Stimulated activated naive CD4-positive, alpha-beta T cell treated with Interleukin-2 at 50 U/mL for 16 hours (primary cell): ENCODE measurements at places on chromosomes 7 and 10.

DNA sequence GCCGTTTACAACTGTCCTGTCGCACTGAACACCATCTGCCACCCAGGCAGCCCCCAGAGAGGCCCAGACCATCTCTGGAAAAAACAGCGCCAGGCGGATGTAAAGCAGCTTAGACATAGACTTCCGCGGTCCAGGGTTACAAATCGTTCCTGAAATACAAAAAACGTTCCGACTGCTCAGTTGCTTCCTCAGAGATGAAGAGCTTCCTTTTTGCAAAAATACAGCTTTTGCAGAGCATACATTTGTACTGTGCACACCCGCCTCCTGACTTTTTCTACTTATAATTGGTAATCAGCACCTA, 11.4 kb downstream of the DAGLB start:
- DNase-seq: no peak

- DNase-seq: no peak
These were observed 13.9 kb downstream of the ARHGAP19 start for GRCh38 chr10:97278491-97278989.

DNA sequence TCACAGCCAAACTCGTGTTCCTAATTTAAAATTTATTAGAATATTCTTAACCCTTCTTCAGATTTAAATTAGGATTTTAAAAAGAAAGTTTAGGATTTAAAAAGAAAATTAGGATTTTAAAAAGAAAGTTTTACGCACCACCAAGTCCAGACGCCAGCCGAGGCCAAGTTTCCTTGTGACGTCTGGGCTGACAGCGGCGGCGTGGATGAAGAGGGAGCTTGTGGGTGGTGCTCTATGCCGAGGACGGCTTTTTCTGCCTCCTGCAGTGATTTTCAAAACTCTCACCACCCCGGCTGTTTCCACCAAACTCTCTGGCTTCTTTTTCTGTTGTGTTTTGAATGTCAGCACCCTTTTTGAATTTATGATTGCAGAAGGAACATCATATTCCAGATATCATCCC, 252.9 kb downstream of the DNAJB6 start:
- no peak for DNase-seq

DNA sequence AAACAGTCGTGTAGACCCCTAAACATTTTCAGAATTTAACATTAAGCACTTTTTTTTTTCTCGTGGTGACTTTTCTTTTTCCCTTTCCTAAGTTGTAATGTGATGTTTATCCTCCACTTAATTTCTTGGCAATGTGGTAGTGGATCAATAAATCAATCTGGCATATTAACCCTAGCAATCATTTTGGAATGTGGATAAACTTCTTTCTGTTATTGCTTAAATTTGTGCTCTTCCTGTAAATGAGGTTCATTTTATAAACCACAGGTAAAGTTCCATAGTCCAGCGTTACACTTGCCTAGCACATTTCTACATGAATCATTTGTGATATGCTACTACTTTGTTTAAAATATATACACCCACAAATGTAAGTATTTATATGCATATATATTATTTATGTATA, 247.4 kb upstream of the ETV1 start:
- no peak for DNase-seq

DNA sequence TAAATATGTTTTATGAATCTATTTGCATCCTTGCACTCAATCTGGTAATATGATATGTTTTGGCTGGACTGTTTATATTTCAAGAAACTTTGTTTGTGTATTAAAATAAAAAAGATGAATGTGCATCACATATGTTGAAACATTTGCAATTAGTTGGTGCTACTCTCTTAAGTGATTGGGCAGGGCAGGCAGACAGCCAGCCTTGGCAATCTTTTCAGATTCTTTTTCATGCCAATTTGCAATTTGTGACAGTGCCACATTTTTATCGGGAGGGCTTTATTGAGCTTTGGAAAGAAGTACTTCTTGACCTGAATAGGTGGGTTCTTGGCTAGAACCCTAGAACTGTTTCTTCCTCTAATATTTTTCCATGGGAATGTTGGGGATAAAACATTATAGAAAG, 152.2 kb downstream of the NXPH1 start:
- DNase-seq: no peak

DNA sequence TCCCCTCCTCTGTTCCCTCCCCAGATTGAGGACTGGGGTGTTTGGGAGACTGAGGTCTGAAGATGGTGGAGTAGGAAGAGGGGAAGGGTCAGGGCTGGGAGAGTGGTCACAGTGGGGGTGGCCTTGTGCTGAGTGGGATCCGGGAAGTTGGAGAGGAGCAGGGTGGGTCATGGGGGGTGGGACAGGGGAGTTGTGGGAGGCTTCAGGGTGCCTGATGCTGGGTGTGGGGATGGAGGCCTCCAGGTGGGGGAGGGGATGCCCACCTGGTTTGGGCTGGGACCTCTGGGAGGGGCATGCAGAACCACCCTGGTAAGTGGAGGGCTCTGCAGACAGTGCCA, 2.6 kb downstream of the ZNF775 start:
- DNase-seq: no peak

GRCh38 chr7:156173748-156174353, 361.6 kb upstream of the SHH start:
- no peak for DNase-seq

GRCh38 chr10:62464308-62464707, 90.1 kb downstream of the ZNF365 start:
- no peak for DNase-seq

DNA sequence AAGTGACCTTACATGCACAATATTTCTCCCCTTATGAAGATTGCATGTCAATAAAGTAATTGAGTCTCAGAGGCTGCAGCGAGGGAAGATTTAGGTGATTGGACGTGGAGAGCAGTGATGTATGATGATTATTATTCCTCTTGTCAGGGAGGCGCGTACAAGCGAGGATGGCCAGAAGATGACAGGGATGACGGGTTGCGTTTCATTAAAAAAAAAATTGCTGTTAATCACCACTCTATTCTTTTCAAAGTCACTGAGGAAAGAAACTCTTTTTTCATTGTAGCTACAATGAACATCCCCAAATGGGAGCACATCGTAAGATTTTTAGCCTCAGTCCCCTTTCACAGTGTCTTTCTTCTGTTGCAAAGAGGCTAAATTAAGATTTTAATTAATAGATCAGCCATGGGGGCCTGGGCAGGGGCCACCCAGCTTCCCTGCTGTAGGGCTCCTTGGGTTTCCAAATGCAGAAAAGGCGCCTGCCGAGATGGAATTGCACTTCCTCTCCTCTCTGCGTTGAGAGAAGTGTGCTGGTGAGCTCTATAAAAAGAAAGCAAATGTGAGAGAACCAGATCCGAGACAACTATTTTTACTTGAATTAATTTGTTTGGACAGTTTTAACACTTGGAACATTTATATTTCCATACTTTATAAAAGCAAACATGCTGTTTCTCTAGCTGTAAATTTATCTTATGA, 998.1 kb downstream of the LRMDA start:
- DNase-seq: no peak

DNA sequence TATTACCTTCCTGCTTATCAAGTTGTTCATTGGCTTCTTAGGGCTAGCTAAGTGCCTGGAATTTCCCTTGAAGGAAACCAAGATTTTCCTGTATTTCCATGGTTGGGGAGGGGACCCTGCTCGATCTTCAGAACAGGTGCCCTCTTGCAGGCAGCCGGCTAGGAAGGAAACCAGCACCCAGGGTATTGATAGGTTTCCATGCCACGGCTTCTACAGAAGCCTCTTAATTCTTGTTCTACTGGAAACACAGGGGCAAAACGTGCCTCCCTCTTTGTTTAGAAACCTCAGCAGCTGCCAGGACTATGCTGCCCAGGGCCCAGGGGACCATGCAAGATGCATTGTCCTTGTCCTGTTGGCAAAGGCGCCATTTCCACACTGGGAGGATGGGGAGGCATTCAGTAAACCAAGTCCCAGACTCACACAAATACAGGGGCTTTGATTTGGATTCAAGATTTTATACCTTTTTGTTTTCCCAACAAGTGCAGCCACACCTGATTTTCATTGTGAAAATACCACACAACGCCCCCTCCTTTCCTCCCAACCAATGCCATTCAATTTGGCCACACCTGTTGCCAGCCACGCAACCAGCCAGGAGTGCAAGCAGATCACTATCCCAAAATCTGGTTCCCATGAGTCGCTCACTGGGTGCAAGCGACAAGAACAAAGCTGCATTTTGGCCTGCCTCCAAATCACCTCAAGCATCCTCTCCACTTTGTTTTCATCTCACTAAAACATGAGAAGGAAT, 29.6 kb downstream of the C10orf71 start:
- DNase-seq: no peak

DNA sequence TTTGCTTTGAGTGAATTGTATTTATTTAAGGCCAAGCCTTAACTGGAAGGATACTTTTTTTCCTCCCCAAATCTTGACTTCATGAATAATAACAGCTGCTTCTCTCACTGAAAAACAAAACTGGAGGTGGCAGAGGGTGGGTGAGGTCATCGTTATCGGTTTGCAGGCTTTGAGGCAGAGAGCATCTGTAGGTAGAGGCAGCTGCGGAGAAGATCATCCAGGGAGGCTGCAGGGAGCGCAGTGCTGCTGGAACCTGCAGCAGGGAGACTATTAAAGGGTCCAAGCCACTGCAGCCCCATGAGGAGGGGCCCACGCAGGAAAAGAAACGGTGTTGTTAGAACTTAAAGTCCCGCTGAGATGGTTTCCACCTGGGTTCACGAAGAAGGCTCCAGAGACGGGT, 112.1 kb upstream of the SDK1 start:
- no peak for DNase-seq

DNA sequence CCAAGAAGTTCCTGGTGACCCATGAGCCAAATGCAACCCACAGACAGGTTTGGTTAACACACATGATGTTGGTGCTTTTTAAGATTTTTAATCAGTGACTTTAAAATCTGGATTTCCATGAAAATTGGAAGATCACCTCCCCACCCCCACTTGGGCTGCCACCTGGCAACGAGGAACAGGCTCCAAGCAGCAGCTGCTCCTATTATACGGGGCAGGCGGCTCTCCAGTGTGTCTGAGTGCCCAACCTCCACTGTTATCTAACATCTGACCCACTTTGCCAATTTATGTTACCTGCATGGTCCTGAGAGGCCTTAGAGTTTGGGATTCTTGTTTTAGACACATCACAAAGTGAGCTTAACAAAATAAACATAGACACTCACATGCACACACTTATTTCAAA, 56.4 kb downstream of the SGMS1 start:
- no peak for DNase-seq

GRCh38 chr7:82755705-82756551, 312.4 kb upstream of the CACNA2D1 start:
- no peak for DNase-seq

DNA sequence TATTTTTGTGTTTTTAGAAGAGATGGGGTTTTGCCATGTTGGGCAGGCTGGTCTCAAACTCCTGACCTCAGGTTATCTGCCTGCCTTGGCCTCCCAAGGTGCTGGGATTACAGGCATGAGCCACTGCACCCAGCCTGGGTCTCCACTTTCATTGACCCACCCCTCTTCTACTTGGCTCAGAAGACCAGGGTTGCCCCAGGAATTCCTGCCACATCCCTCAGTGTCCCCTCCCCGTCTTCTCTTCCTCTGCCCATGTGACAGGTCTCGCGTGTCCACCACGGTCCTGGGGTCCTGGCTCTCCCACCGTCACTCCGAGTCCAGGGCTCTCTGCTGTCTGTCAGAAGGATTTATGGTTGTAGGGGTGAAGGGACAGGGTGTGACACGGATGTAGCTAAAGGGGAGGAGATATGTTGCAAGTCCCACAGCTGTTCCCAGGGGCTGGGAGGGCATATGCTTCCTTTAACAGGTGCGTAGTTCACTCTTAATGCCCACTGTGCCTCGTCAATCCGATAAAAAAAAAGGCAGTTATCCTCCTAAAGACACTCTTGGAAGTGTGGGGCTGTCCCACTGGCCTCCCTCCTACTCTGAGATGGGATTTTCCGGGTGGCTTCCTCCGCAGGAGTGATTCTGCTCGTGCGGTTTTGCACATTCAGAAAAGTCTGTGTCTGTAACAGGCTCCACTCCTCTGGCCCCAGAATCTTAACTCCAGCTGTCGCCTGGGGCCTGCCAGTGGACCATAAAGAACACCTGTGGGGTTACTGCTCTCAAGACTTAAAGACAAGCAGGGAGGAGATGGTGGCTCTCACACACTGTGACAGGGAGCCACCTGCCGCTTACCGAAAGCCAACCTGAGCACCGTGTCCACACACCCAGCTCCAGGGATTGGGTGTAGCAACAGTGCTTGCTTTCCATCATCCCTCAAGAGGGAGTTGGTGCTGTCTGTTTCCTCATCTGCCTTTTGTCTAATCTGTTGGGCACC, 36.7 kb upstream of the SHH start:
- DNase-seq: no peak

DNA sequence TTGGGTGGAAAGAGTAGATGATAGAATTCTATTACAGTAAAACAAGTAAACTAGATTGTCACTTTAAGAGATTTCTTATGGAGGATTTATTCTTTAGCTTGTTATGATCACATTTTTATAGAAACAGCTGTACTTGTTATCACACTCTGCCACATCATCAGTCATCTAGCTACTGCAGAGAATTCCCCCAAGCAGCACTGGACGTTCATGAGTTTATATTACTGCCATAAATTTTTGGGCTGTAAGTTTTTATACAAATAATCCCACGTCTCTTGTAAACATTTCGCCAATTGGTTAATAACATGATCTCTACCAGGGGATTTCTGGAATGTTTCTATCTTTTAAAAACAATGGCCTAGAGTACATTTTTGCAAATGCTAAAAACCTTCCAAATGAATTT, 238.8 kb downstream of the POLR1F start:
- DNase-seq: no peak

GRCh38 chr7:110839866-110840265, 251.1 kb upstream of the LRRN3 start:
- DNase-seq: no peak

- no peak for DNase-seq
These were observed 34.3 kb downstream of the WASL start for GRCh38 chr7:123714296-123715080.

DNA sequence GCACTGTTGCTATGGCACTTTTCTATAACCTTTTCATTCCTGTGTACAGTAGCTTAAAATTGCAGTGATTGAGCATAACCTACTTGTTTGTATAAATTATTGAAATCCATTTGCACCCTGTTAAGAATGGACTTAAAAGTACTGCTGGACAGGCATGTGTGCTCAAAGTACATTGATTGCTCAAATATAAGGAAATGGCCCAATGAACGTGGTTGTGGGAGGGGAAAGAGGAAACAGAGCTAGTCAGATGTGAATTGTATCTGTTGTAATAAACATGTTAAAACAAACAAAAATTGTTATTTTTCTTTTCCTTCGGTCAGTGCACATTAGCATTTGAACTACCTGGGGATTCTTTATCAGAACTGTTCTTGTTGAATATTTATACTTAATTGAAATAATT, 57.1 kb upstream of the BAMBI start:
- no peak for DNase-seq

GRCh38 chr7:48144291-48144768, 26.9 kb upstream of the ABCA13 start:
- no peak for DNase-seq

GRCh38 chr10:49056356-49056755, 59.0 kb downstream of the VSTM4 start:
- DNase-seq: no peak

DNA sequence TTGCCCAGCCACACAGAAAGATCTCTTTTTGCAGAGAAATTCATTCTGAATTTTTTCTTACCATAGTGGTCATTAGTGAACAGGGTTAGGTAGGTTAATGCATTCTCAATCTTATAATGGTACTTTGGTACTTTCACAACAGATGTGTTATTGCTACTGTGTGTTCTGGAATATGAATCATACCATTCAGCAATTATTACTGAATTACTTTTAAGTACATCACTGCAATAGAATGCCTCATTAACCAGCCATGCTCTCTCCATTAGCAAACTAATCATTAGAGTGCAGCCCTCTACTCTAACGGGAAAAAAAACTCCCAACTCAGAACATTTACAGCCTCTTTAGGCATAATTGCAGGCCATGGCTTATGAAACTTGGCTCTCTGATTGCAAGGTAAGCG, 102.1 kb downstream of the DOCK4 start:
- no peak for DNase-seq
